Umbilical cord (tissue), 2 donors: ENCODE measurements at places on chromosomes 7 and 10. TPM values are rescaled to one million over a fixed set of nuclear protein-coding genes. Genes with fewer than 3 reads are reported as not detected.

Gene PBLD
- 8.9 TPM for total RNA-seq

Gene FAM131B
- 7.2 TPM for total RNA-seq

Gene CPN1
- not detected for total RNA-seq

Gene CNNM1
- total RNA-seq: 0.72 TPM

Gene ADCYAP1R1
- 0.48 TPM for total RNA-seq

DNA sequence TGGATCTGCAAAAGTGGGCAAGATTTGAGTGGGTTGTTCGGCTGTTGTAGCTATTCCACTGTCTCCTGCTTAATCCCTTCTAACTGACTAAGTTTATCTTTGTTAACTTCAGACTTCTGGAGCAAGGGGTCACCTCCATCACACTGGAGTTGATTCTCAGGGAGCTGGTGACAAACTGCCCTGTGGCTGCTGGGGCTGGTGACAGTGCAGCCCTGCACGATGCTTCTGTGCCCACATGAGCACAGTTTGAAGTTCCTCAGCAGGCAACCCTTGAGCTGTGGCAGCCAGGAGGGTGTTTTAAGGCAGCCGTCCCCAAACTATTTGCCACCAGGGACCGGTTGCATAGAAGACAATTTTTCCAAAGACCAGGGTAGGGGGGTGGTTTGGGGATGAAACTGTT lies 40.5 kb downstream of the ADRB1 start:
- no peak for DNase-seq

Gene MUC12
- 2.9 TPM for total RNA-seq

Gene ANKRD7
- total RNA-seq: not detected

- no peak for DNase-seq
Observed at GRCh38 chr7:85023916-85024315, 162.9 kb downstream of the SEMA3D start.

DNA sequence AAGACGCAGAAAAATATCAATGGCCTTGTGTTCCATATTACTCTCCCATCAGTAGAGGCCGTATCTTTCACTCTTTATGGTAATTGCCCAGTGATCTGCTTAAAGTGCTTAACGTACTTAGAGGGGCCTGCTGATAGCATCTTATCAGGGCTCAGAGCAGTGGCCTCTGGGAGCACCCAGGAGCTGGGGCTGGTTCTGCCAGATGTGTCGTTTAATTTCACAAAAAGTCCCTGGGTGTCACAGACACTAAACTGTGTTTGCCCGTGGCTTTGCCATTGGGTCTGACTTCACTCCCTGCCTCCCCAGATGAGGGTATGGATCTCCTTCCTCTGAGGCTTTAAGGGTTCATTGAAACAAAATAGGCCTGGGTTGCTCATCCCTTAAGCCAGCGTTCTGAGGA lies 435.3 kb downstream of the GATA3 start:
- no peak for DNase-seq

DNA sequence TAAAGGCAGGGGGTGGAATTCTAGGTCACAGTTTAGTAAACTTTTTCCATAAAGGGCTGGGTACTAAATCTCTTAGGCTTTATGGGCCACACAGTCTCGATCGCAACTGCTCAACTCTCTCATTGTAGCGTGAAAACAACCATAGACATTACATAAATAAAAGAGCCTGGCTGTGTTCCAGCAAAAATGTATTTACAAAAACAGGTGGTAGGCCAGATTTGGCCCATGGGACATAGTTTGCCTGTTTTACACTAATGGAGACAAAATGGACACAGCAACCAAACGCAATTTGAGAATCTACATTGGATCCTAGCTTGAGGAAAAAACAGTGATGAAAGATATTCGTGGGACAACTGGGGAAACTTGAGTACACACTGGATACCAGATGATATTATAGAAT lies 23.2 kb upstream of the MALSU1 start:
- no peak for DNase-seq

GRCh38 chr7:78173666-78174065 lies 375.1 kb downstream of the PHTF2 start:
- no peak for DNase-seq

Gene CPA1
- 7.0 TPM for total RNA-seq

DNA sequence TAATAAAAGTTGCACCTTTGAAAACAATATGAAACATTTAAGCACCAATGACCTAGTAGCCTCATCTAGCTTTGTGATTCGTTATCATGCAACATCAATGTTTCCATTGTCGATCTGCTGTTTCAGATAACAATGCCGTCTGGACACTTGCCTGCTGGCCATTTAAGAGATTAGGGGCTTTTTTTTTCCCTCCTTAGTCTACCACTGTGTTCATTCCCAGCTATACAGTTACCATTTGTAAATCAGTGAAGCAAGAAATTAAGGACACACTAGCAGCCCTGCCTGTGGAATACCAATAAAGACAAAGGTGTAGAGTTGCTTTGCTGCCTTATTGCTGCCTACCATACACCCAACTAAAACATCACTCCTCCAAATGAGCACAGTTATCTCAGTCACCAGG lies 37.6 kb upstream of the MYO3A start:
- no peak for DNase-seq

DNA sequence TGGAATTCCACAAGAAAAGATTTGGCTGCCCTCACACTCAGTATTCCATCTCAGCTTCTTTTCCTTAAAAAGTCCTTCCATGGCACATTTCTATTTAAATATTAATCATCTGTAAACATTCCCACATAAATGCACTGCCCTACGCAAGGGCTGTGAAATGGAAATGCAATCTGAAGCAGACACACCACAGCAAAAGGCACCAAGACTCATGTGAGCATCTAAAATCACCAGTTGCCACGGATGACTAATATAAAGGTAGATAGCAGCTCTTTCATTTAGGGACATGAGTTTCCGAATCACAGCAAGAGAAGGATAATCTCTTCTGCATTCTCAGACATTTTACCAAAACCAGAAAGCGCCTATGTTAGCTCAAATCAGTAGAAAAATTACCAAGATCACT lies 31.6 kb downstream of the COA1 start:
- DNase-seq: no peak

Gene TFPI2
- 27.7 TPM for total RNA-seq

Gene AS3MT
- 4.8 TPM for total RNA-seq

Gene SPACDR
- total RNA-seq: not detected

- DNase-seq: no peak
Observed at GRCh38 chr7:105219771-105220160, 169.0 kb downstream of the SRPK2 start.

- peak; percentile 91 for DNase-seq
Observed at GRCh38 chr7:5404421-5404826, 19.2 kb downstream of the TNRC18 start.

DNA sequence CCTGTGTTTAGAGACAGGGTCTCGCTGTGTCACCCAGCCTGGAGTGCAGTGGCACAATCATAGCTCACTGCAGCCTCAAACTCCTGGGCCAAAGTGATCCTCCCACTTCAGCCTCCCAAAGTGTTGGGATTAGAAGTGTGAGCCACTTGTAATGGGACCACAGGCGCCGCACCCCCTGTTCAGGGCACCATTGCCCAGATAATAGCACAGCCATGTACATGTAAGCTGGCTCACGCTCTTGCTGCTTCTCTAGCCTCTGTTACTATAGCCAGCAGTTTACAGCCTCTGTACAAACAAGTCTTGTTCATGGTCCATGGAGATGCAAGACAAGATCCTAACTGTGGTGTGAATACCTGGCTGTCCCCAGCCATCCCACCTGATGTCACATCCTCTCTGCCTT lies 4.2 kb upstream of the MLXIPL start:
- no peak for DNase-seq

Gene IFRD1
- 79.9 TPM for total RNA-seq

DNA sequence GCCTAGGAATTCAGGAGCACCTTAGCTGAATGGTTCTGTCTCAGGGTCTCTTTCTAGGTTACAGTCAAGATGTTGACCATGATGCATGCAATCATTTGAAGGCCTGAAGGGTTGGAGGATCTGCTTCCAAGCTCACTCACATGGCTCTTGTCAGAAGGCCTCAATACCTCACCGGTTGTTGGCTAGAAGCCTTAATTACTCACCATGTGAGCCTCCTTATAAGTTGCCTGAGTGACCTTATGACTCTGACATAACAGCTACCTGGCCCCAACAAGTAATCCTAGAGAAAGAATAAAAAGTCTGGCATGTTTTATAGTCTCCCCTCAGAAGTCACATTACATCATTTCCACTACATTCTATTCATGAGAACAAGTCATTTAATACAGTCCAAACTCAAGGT lies 3.4 kb upstream of the C1GALT1 start:
- DNase-seq: no peak

Gene TMEM139
- total RNA-seq: 0.72 TPM

Gene AKR1C1
- total RNA-seq: 11.8 TPM

DNA sequence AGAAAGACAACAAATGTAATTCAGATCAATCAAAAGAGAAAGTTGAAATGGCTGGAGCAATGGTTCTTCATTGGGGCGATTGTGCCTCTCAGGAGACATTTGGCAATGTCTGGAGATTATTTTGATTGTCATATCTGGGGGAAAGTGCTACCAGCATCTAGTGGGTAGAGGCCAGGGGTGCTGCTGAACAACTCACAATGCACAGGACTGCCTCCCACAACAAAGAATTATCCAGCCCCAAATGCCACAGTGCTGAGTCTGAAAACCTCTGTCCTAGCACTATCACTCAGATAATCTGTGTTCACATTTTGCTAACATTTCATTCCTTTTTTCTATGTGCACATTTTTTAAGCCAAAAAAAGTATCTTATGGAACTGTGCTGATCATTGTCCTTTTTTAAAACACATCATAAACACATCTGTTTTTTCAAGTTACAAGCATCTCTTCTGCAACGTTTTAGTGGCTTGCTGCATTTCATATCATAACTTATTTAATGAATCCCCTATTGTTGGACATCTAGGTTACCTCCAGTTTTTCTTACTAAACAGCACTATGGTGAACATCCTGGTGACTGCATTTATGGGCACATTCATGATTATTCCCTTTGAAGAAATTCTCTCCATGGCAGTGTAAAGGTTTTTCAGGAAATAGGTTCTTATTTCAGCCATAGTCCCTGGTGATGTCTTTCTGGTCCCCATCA lies 114.2 kb downstream of the C10orf105 start:
- no peak for DNase-seq

- no peak for DNase-seq
Observed at GRCh38 chr7:1055956-1056784, 11.8 kb downstream of the GPR146 start.

GRCh38 chr7:128889121-128889520 lies 21.4 kb downstream of the KCP start:
- no peak for DNase-seq

Gene UPK3B
- not detected for total RNA-seq

GRCh38 chr10:106996510-106996909 lies 168.0 kb downstream of the SORCS1 start:
- DNase-seq: no peak

DNA sequence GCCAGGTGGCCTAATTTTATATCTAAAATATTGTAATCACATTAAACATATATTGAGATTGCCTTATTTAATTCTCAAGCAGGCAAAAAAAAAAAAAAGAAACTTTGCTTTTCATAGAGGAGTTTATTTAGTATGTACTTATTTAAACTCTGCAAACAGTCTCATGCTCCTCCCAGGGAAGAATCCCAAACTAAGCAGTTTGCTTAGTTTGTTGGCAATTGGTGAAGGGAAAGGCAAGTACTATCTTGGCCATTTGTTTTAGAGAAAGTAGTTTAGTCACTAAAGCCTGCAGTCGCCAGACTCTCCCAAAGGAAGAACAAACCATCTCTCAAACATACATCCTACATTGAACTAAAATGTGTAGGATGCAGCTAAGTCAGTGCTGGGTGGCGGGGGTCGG lies 226.8 kb downstream of the CDC14C start:
- DNase-seq: no peak

- no peak for DNase-seq
Observed at GRCh38 chr7:49425277-49425818, 348.1 kb upstream of the VWC2 start.

Gene GUSB
- 44.3 TPM for total RNA-seq

GRCh38 chr10:851901-852300 lies 79.6 kb downstream of the LARP4B start:
- DNase-seq: no peak

DNA sequence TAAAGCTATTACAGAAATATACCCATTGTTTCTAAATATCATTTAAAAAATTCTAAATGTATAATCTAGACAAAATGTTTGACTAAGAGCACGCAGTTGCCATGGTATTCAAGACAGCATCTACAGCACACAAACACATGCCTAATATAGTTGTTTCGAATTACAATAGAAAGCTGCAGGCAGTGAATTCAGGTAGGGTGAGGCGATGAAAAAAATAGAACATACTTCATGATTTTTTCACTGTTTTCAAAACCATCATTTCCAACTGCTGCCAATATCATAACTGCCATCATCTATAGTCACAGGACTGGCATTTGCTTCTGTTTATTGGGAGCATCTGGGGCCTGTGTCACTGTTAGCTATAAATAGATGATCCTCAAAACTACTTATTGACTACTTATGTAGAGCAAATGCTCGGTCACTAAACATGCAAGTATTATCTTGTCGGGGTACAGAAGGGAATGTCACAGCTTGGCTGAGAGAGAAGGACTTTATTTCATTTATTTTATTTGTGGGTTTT lies 34.4 kb upstream of the OTUD1 start:
- no peak for DNase-seq

Gene CHCHD1
- total RNA-seq: 21.4 TPM

Gene TRIM56
- 22.4 TPM for total RNA-seq

Gene GPR85
- 7.0 TPM for total RNA-seq

- DNase-seq: peak; percentile 66
Observed at GRCh38 chr7:144720149-144720548, 115.7 kb downstream of the TPK1 start.

Gene EPO
- total RNA-seq: not detected

- DNase-seq: no peak
Observed at GRCh38 chr7:26356929-26357798, 65.5 kb downstream of the SNX10 start.

Gene OR2A5
- 3.6 TPM for total RNA-seq

DNA sequence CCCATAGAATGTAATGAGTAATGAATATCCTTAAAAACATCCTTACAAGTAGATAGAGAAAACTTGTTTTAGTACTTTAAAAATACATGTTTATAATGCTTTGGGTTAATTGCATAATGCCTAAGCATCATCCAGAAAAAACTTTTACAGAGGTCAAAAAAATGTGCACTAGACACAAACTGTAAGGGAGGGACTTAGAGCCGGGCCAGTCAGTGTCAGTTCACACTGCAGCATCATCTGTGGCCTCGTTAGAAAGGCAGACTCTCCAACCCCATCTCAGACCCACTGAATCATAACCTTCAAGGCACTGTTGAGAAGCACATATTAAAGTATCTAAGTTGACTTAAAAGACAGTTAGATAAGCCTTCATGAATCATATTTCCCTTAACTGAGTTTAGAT lies 230.1 kb upstream of the PRPS1L1 start:
- peak; percentile 76 for DNase-seq

GRCh38 chr7:40749877-40750276 lies 615.1 kb downstream of the SUGCT start:
- DNase-seq: no peak

- DNase-seq: no peak
Observed at GRCh38 chr10:86030312-86030711, 336.3 kb downstream of the GRID1 start.

Gene CALML3
- total RNA-seq: not detected
